ENCODE measurements at places on chromosomes 6 and 20.

GRCh38 chr6:63289269-63289872 lies 30.4 kb downstream of the LGSN start:
- DNase-seq = no peak

GRCh38 chr6:112300896-112301295 lies 46.2 kb upstream of the RFPL4B start:
- no peak for DNase-seq

DNA sequence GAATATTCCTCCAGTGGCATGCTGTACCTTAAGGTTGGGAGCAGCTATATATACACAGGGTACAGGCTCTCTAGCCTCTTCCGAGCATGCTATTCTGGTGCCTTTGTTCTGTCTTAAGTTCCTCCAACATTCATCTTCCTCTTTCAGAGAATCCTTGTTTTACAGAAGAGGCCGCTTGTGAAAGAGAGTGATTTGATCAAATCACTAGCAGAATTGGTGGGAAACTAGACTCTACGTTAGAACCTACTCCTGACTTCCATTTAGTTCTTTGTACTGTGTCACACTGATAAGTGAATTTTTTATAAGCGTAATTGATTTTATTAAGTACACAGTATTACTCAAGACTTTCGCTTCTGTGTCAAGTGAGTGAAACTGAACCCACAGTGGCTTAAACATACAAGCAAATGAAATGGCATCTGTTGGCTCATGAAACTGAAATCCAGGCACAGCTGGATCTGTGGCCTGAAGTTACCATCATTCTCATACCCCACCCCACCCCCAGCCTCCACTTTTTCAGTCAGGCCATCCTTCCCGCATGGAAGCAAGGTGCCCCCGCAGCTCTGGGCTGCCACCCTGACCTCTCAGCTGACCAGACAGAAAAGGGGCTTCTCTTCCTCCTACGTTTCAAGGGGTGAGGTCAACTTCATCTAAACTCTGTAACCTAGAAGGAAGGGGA lies 102.3 kb downstream of the RPP40 start:
- no peak for DNase-seq

- no peak for DNase-seq
Measured at GRCh38 chr6:82989736-82990290, 75.8 kb downstream of the UBE3D start.

- DNase-seq = no peak
Measured at GRCh38 chr6:169777896-169778295, 26.5 kb downstream of the ERMARD start.

DNA sequence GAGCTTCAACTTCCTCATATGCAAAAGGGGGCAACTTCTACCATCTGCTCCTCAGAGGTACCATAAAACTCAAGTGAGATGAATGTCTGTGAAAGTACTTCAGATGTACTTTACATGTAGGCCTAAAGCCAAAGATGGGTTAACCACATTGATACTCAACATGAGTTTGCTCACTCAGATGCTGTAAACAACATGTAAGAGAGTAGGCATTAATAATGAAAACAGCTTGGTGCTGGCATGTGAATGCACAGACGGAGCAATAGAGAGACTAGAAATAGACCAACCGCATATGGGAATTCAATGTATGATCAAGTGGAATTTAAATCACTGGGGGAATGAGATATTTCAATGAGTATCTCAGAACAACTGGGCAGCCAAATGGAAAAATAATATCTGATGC lies 143.8 kb upstream of the CDYL start:
- no peak for DNase-seq

GRCh38 chr6:150156460-150156859 lies 13.6 kb downstream of the PPP1R14C start:
- DNase-seq = no peak

DNA sequence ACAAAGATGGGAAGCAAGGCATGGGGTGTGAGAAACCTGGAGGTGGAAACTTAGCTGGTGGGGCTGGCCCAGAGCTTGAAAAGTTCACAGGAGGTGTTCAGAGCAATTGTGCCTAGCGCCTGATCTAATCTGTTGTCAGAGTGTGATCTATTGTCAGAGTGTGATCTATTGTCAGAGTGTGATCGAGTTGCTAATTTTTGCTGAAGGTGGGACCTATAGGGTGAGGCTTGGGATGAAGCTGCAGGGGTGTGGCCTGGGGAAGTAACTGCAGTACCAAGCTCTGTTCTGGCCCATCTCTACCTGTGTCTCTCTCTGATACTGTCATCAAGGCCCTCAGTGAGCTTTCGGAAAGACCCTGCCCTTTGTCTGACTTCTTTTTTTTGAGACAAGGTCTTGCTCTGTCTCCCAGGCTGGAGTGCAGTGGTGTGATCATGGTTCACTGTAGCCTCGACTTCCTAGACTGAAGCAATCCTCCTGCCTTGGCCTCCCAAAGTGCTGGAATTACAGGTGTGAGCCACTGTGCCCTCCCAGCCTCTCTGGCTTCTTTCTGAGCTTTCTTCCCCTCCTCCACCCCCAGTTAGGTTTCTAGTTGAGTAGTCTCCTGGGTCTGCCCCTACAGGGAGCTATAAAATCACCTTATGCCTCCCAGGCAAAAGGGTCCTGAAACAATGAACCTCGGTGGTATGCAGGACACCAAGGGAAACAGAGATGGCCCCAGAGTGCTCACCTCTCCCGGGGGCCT lies 150.8 kb upstream of the RNF24 start:
- no peak for DNase-seq

DNA sequence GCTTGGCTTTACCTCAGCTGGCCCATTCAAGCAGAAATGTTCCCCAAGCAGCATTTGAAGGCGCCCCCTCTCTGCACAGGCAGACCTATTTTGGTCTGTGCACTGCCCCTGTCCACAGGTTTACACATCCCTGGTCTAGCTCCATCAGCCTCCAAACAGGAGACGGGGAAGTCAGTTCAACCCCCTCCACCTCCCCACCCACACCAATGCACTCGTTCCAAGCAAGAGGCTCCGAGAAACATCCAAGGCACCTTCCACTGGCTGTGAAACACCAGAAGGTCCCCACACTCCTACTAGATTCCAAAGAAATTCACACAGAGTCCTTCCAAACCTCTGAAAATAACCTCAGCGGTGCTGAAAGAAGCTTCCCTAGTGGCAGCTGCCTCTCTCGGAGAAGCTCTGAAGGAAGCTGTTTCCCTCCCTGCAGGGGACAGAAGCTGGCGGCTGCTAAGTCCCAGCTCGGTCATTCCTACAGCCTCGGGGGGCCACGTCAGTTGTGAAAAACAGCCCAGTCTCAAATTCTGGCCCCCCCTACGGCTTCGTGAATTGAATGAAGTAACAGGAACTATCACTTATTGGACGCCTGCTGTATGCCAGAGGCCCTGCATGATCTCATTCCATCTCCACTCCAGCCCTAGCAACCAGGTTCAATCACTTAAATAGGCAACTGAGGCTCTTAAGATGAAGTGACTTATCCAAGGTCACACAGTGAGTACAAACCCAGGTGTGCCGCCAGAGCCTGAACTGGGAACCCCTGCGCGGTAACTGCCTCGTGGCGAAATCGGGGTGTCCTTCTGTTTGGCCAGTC lies 815 bp downstream of the SPATA2 start:
- DNase-seq = peak; percentile 24

GRCh38 chr6:44704240-44705150 lies 317.0 kb downstream of the CDC5L start:
- no peak for DNase-seq

- no peak for DNase-seq
Measured at GRCh38 chr6:166852451-166852975, 103.8 kb downstream of the RNASET2 start.
